Hepatocyte (in vitro differentiated cells): ENCODE measurements at places on chromosomes 2 and 18. TPM values are rescaled to one million over a fixed set of nuclear protein-coding genes. Genes with fewer than 3 reads are reported as not detected.

SERPINB13 gene
- 0.28 TPM in 1 of 2 replicates, not detected in the other for polyA plus RNA-seq

LIPG gene
- 36.9 and 43.4 TPM in 2 replicates for polyA plus RNA-seq

GRCh38 chr2:881204-881918, 69.3 kb upstream of the SNTG2 start:
- peaks cover 28% of the 10 kb centered on the region for H3K27me3 ChIP-seq
- no peak for DNase-seq
- no peak overlapping the region for H3K4me3 ChIP-seq
- H3K36me3 ChIP-seq, result no peaks in the 10 kb centered on the region

DNA sequence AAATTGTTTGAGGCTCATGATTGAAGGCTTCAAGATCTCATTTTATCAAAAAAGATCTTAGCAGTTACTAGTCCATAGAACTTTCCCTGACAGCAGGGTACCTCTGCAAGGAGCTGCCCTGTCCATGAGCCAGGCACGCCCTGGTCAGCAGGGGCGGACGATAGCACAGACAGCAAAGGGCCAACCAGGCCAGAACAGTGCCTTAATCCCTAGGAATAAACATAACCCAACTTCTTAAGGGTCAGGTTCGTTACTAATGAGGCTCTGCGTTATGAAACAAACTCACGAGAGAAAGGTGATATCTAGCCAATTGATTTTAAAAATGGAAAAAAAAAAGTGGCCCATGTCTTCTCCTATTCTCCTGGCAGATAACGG, 59.2 kb downstream of the BCL2 start:
- DNase-seq, result no peak
- H3K36me3 ChIP-seq, result no peaks in the 10 kb centered on the region
- H3K27me3 ChIP-seq, result no peaks in the 10 kb centered on the region
- H3K27ac ChIP-seq, result peak overlapping the region; percentile 72
- no peak overlapping the region for H3K4me3 ChIP-seq

- H3K4me1 ChIP-seq, result peaks cover 11% of the 10 kb centered on the region
- DNase-seq, result peak; percentile 76
- peak overlapping the region; percentile 82 for H3K27ac ChIP-seq
- no peak overlapping the region for H3K4me3 ChIP-seq
Observed at GRCh38 chr18:13179566-13180113, 38.9 kb upstream of the LDLRAD4 start.

DNA sequence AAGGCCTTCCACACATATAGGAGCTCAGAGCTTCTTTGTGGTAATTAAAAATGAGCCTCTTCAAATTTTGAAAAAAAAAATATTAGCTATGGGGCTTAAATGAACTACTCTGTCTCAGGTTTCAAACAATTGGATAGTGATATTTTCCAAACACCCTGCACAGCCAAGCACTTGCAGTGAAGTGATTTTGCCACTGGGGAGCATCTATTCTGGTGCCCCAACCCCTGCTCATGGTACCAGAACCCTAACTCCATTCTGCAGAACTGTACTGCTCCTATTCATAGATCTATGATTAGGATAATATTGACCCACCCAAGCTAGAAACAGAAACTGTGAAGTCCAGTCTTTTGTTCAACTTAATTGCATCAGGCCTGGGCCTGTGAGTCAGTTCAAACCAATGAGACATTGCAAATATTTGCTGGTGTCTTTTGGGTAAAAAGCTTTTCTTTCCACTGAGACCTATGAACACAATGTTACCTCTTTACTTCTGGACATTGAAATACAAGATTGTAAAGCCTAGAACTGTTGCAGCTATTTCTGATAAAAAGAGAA, 324.0 kb downstream of the GALNT13 start:
- H3K4me3 ChIP-seq, result no peak overlapping the region
- DNase-seq, result no peak
- H3K27ac ChIP-seq, result peak overlapping the region; percentile 21
- no peaks in the 10 kb centered on the region for H3K4me1 ChIP-seq

DNA sequence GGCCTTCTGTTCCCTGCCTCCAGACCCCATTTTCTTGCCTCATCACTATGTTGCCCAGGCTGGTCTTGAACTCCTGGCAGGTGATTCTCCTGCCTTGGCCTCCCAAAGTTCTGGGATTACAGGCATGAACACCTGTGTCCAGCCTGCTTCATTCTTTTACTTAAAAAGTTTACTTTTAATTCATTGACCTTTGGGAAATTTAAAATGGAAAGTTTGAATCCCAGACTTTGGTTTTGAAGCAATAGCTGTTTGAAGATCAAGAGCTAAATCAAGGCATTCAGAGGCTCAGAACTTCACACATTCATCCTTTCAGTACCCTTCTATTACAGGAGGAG, 79.3 kb upstream of the SESTD1 start:
- no peak for DNase-seq
- H3K4me3 ChIP-seq, result no peak overlapping the region
- H3K36me3 ChIP-seq, result no peaks in the 10 kb centered on the region
- peak overlapping the region; percentile 62 for H3K27ac ChIP-seq
- H3K4me1 ChIP-seq, result peaks cover 14% of the 10 kb centered on the region
- no peaks in the 10 kb centered on the region for H3K27me3 ChIP-seq
